Calu3 (cell line): ENCODE measurements at places on chromosomes 4 and X. TPM values are rescaled to one million over a fixed set of nuclear protein-coding genes. Genes with fewer than 3 reads are reported as not detected.
A peak's percentile ranks its signal among the peaks of the same experiment; 100 is the strongest.

- H3K4me3 ChIP-seq = no peak overlapping the region
- no peaks in the 10 kb centered on the region for H3K27me3 ChIP-seq
- no peak for DNase-seq
- H3K27ac ChIP-seq = no peak overlapping the region
Observed at GRCh38 chr4:1285790-1286553, 3.7 kb upstream of the MAEA start.

- peaks cover 9% of the 10 kb centered on the region for H3K4me1 ChIP-seq
- no peaks in the 10 kb centered on the region for H3K27me3 ChIP-seq
- no peak for DNase-seq
- H3K36me3 ChIP-seq = no peaks in the 10 kb centered on the region
- no peak overlapping the region for H3K4me3 ChIP-seq
Observed at GRCh38 chr4:151624626-151625565, 135.9 kb downstream of the GATB start.

GRCh38 chr4:10212901-10213300 lies 96.3 kb upstream of the WDR1 start:
- H3K27me3 ChIP-seq = no peaks in the 10 kb centered on the region
- no peaks in the 10 kb centered on the region for H3K4me1 ChIP-seq
- H3K36me3 ChIP-seq = no peaks in the 10 kb centered on the region
- no peak for DNase-seq

- H3K27me3 ChIP-seq = no peaks in the 10 kb centered on the region
- DNase-seq = no peak
- H3K4me1 ChIP-seq = no peaks in the 10 kb centered on the region
- no peak overlapping the region for H3K27ac ChIP-seq
Observed at GRCh38 chrX:148567229-148567628, 66.8 kb downstream of the AFF2 start.

DNA sequence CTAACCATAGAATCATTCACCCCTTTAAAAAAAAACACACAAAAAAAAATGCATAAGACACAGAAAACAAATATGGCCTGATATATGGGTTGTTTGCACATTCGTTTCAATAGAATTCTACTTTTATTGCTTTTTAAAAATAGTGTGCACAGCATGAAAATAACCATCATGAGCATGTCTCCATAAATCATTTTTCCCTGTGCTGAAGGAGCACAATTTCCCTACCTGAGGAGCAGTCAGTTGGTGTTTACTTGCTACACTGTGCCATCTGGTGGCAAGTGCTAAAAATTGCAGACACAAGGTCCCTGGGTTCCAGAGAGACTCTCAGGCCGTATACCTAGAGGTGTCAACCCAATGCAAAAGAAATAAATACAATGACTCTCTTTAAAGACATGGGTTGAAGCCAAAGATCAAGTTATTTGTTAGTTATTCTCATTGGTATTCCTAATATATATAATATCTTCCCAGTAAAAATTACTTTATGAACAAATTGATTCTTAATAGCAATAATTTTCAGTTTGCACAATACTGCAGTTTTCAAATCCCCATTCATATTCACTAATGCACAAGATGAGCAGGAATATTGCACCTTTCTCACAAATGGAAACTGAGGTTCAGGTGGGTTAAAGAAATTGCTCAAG lies 551.4 kb downstream of the IQCM start:
- H3K4me3 ChIP-seq = no peak overlapping the region
- no peaks in the 10 kb centered on the region for H3K27me3 ChIP-seq
- H3K4me1 ChIP-seq = no peaks in the 10 kb centered on the region
- DNase-seq = peak; percentile 30

DNA sequence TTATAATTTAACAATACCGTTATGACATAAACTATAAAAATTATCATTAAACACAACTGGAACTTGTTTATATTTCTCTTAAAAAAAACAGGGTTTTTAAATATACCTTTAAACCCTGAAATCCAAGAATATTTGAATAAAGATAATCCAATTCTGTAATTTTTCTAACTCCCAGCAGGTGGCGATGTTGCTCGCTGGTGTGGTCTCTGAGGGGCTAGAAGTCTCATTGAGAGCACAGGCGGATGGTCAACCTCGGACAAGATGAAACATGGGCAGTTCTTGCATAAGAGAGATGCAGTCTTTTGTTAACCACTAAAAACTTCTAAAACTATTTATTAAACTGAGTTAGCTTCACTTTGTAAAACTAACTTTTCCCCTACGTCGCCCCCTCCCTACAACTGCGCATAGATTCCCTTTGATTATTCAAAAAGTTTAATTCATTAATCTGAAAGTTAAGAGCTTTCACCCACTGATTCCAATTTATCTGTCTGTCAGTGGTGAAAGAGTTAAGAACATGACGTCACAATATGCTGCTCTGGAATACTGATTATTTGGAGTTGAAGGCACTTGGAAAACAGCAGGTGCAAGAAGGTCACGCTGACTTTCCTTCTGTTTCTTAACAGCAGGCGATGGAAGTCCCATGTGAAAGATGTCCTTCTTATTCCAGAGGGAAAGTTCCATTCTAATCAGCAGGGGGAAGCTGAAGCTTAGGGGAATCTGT lies 29.5 kb downstream of the DMP1 start:
- H3K4me1 ChIP-seq = no peaks in the 10 kb centered on the region
- H3K27me3 ChIP-seq = no peaks in the 10 kb centered on the region
- peak; percentile 31 for DNase-seq

Gene NAA10
- 132 and 139 TPM in 2 replicates for total RNA-seq

Gene P2RY8
- total RNA-seq = 0.07 TPM in 1 of 2 replicates, not detected in the other

GRCh38 chrX:46580613-46581012 lies 7.0 kb downstream of the CHST7 start:
- H3K27ac ChIP-seq = no peak overlapping the region
- no peaks in the 10 kb centered on the region for H3K27me3 ChIP-seq
- peaks cover 15% of the 10 kb centered on the region for H3K36me3 ChIP-seq
- H3K4me1 ChIP-seq = peaks cover 19% of the 10 kb centered on the region
- no peak overlapping the region for H3K4me3 ChIP-seq
- no peak for DNase-seq

DNA sequence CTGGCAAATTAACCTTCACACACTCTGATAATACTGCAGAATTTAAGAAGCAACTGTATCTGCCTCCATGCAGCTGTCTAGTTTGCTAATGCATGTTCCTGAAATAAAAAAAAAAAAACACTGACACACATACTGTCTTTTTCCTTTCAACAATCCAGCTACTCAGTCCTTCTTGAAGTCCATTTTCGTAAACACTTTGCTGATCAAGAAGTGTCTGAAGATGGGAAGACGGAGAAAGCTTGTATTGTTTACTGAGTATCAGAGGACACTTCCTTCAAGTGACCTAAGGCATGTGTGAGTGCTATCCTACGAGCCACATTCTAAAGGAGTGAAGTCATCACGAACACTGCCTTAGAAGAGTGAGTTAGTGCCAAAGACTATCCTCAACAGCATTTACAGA lies 82.6 kb downstream of the LUZP4 start:
- no peak for DNase-seq
- H3K27ac ChIP-seq = no peak overlapping the region
- H3K36me3 ChIP-seq = no peaks in the 10 kb centered on the region

Gene EMCN
- total RNA-seq = not detected in 2 replicates

DNA sequence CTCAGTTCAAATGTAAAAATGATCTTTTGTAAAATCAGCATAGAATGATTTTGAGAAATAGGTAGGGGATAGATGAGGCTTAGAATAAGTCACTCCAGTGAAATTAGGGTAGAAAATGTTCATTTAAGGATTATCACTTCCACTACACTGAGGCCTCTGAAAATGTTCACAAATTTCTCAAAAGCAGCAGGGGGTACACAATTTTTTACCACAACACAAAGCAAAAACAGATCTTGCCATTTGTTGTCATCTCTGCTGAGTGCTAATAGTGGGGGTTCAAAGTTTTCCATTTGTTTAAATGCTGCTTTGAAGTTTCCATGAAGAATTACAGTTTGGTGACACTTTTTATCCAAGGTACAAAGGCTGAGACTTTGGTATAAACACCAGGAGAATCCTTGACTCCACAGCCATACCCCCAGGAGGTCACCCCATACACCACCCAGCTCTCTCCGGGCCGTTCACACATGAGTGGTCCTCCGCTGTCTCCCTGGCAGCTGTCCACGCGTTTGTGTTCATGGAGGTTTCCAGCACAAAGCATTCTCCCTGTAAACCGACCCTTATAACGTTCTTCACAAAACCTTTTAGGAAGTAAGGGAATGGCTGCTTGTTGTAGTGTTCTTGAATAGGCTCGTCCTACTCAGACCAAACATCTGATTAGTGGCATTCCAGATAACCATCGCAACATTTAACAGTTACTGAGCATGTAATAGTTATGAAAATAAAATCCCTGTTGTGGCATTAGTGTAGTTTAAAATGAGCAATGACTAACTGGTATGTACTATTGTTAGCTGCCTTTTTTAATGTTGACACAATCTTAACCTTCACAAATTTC lies 71.0 kb downstream of the PRSS12 start:
- DNase-seq = no peak
- H3K27me3 ChIP-seq = no peaks in the 10 kb centered on the region
- peak overlapping the region; percentile 69 for H3K27ac ChIP-seq
- no peak overlapping the region for H3K4me3 ChIP-seq
- peaks cover 36% of the 10 kb centered on the region for H3K4me1 ChIP-seq

Gene ADAM29
- not detected in 2 replicates for total RNA-seq

DNA sequence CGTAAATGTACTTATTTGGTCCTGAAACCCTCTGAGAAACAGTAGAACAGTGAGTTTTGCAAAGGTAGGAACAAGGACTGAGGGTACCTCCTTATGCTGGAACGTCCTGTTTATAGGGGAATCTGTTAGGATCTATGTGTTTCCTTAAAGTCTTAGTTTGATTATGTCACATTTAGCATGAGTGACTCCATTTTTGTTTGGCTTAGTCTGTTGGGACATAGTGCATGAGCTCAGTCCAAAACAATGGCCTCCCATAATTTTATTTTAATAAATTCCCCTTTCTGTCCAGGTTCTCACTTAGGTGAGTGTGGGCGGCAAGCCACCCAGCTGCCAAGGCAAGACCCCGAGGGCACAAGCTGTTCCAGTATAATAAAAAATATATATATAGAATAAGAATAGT lies 27.7 kb downstream of the HTT-AS start:
- H3K4me3 ChIP-seq = no peak overlapping the region
- DNase-seq = no peak
- H3K27me3 ChIP-seq = peaks cover 25% of the 10 kb centered on the region
- peaks cover 17% of the 10 kb centered on the region for H3K4me1 ChIP-seq
- H3K36me3 ChIP-seq = peaks cover 9% of the 10 kb centered on the region
- H3K27ac ChIP-seq = no peak overlapping the region

DNA sequence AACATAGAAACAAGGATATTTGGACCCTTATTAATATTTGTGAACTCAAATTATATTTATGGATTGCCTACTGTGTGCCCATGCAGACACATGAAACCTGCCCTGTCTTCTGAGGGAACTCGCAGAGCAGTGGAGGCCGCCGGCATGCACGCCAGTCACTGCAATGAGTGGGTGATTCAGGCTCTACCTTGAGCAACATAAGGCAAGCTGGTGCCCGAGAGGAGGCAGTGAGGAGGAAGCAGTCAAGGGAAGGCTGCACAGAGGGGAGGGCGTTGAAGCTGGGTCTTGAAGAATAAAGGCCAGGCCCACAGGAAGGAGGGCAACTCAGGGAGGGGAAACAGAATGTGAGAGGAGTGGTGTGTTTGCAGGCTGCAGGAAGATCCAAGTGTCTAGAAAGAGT lies 52.8 kb downstream of the PPEF2 start:
- no peak overlapping the region for H3K27ac ChIP-seq
- no peak overlapping the region for H3K4me3 ChIP-seq
- H3K36me3 ChIP-seq = no peaks in the 10 kb centered on the region
- no peak for DNase-seq

DNA sequence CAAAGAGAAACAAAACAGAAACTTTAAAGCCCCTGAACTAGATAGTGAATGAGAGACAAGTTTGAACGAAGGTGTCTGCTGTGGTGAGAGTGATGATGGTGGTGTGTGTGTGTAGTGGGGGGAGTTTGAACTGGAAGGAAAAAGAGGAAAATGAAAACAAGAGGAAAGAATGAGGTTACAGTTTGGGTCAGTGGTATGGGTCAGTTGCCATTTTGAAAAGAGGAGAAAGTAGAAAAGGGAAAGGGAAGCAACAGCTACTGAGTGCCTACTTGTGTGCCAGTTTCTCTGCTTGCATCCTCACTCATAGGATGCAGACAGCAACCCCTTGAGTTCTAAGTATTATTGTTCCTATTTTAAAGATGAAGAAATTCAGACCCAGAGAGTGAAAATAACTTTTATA lies 26.0 kb downstream of the NHSL2 start:
- H3K27ac ChIP-seq = no peak overlapping the region
- H3K4me3 ChIP-seq = no peak overlapping the region
- DNase-seq = no peak
- no peaks in the 10 kb centered on the region for H3K36me3 ChIP-seq

- no peak for DNase-seq
- H3K27me3 ChIP-seq = no peaks in the 10 kb centered on the region
- H3K27ac ChIP-seq = no peak overlapping the region
- no peaks in the 10 kb centered on the region for H3K36me3 ChIP-seq
Observed at GRCh38 chr4:110778521-110778920, 155.6 kb upstream of the PITX2 start.

DNA sequence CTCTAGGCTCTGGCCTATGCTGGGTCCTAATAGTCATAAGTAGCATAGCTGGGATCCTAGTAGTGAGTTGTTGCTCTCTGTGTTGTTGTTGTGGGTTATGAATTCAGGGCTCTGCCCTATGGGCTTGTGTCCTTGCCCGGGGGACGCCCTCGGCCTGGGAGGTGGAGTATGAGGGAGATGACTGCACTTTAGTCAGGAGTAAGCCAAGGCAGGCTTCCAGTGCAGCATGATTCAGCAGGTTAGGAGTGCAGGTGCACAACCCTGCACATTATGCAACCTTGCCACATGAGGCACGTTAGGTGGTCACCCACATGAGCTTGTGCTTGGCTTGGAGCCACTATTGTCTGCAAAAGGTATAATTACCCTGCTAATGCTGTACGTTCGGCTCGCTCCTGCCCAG lies 58.4 kb upstream of the CCDC149 start:
- H3K4me1 ChIP-seq = peaks cover 18% of the 10 kb centered on the region
- H3K27me3 ChIP-seq = peaks cover 18% of the 10 kb centered on the region
- no peak overlapping the region for H3K4me3 ChIP-seq
- H3K27ac ChIP-seq = no peak overlapping the region
- peak; percentile 38 for DNase-seq
- no peaks in the 10 kb centered on the region for H3K36me3 ChIP-seq

Gene CENPVL3
- not detected in 2 replicates for total RNA-seq

Gene PDCL2
- total RNA-seq = not detected in 2 replicates

GRCh38 chrX:79147477-79147876 lies 3.0 kb downstream of the GPR174 start:
- no peaks in the 10 kb centered on the region for H3K36me3 ChIP-seq
- no peak overlapping the region for H3K27ac ChIP-seq
- no peaks in the 10 kb centered on the region for H3K27me3 ChIP-seq

GRCh38 chrX:152989292-152989658 lies 4.6 kb downstream of the PNMA5 start:
- peaks cover 37% of the 10 kb centered on the region for H3K27me3 ChIP-seq
- no peaks in the 10 kb centered on the region for H3K4me1 ChIP-seq
- DNase-seq = no peak
- no peaks in the 10 kb centered on the region for H3K36me3 ChIP-seq

GRCh38 chrX:68889249-68889648 lies 60.4 kb downstream of the EFNB1 start:
- no peak overlapping the region for H3K27ac ChIP-seq
- H3K36me3 ChIP-seq = no peaks in the 10 kb centered on the region
- peaks cover under 1% of the 10 kb centered on the region for H3K27me3 ChIP-seq
